AG20443 (cell line): ENCODE measurements at places on chromosomes 4 and X.

DNA sequence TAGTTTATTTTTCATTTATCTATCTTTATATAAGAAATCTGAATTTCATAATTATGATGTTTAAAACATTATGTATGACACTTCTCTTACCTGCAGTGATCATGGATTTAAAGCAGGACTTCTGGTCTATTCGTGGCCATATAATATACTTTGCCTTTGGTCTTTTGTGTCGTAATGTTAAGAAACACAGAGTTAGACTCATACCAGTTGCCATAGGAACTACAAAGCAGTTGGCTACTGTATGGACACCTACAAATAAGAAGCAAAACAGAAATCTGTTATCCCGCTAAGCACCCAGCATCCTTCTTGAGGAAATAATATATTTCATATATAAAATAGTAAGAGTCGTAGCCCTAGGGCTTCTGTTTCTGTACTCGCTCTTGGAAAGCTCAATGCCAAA is 4.3 kb downstream of the SEPSECS start:
- DNase-seq: no peak

DNA sequence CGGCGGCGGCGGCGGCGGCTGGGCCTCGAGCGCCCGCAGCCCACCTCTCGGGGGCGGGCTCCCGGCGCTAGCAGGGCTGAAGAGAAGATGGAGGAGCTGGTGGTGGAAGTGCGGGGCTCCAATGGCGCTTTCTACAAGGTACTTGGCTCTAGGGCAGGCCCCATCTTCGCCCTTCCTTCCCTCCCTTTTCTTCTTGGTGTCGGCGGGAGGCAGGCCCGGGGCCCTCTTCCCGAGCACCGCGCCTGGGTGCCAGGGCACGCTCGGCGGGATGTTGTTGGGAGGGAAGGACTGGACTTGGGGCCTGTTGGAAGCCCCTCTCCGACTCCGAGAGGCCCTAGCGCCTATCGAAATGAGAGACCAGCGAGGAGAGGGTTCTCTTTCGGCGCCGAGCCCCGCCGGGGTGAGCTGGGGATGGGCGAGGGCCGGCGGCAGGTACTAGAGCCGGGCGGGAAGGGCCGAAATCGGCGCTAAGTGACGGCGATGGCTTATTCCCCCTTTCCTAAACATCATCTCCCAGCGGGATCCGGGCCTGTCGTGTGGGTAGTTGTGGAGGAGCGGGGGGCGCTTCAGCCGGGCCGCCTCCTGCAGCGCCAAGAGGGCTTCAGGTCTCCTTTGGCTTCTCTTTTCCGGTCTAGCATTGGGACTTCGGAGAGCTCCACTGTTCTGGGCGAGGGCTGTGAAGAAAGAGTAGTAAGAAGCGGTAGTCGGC is 528 bp downstream of the FMR1 start:
- DNase-seq: peak; percentile 27

DNA sequence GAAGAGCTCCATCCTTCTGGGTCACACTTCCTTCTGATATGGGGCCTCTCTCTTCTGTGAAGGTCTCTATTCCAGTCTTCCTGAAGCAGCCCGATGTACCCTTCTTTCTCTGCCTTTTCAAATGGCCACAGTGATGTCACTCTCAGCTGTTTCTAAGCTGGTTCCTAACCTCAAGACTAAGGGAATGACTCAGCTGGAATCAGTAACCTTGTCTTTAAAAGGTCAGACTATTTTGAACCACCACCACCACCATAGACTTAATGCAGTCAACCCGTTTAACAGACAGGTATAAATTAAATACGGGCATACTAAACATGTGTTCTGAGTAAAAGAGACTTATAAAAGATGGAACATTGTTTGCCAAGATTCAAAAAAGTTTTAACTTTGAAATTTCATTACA is 121.0 kb downstream of the PPA2 start:
- DNase-seq: no peak

DNA sequence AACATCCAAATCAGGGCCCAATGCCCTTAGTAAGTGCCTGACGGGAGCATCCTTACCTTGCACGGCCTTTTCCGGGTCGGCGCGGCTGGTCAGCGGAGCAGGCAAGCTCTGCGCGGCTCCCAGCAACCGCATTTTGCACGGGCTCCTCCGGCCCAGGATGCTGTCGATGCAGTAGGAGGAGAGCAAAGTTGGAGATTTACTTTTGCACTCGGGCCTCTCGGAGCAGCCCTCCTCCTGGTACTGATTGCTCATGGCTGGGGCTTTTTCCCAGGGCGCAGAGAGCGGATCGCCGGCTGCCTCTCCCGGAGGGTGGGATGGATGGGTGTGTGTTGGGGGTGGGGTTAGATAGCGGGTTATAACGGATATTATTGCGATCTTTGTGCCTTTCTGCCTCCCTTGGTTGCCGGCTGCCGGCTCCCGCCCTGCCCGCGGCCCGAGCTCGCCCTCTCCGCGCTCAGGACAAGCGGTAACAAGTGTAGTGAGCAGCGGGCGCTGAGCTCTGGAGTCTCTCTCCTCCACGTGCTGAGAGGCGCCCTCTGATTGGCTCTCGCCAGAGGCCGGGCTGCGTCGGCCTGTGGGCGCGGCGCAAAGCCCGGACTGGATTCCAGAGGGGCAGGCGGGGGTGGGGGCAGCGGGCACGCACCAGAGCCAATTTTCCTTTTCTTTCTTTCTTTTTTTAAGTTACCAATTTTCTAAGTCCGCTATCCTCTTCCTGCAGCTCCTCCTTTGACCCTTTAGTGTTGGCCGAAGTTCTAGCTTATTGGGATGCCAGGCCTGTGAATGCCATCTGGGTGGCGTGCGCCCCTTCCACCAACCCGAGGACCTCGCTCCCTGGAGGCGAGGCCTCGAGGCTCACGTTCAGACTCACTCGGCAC is at the start of gene ARX:
Gene ARX (minus strand): TSS at position 480 of the 875 bp plus-strand sequence. CDS start 228 bp downstream, at position 252.
- peak; percentile 61 for DNase-seq

GRCh38 chr4:168803732-168804131 is 206.3 kb downstream of the CBR4 start:
- peak; percentile 50 for DNase-seq

DNA sequence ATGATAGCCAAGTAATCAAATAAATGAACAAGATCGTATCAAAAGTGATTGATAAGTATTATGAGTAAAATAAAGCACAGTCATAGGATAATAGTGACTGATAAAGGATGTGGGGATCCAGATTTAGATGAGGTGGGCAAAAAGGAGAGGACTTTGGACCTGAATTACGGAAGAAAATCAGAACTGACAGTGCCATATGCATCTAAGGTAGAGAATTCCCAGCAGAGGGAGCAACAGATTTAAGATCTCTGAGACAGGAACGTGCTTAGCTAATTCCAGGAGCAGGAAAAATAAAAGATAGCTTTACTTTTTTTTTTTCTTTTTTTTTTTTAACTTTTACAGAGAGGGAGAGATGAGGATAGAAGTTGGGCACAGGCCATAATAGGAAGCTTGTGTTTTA is 189.9 kb downstream of the NWD2 start:
- DNase-seq: no peak

DNA sequence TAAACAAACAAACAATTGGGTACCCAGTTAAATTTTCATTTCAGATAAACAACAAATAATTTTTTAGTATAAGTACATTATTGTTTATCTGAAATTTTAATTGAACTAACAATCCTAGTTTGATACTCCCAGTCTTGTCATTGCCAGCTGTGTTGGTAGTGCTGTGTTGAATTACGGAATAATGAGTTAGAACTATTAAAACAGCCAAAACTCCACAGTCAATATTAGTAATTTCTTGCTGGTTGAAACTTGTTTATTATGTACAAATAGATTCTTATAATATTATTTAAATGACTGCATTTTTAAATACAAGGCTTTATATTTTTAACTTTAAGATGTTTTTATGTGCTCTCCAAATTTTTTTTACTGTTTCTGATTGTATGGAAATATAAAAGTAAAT is 2.9 kb downstream of the CXCL8 start:
- no peak for DNase-seq

- peak; percentile 25 for DNase-seq
Measured at GRCh38 chr4:182531555-182532162, 288.5 kb downstream of the TENM3 start.

DNA sequence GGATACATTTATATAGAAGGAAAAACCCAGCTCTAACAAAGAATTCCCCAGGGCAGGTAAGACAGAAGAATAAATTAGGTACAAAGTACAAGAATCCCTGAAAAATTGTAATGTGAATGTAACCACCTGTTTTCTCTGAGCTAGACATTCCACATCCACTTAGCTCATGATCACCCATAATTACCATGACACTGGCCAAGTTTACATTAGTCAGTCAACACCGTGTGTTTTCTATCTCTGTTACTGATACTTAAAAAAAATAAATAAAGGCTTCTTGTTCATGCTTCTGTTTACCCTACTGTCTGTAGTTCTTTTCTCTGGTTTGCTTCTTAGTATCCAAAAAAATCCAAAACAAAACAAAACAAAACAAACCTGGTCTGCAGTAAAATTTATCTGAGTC is 66.0 kb downstream of the CBLL2 start:
- no peak for DNase-seq

GRCh38 chr4:83387012-83387411 is 52.4 kb upstream of the HPSE start:
- DNase-seq: peak; percentile 49

- DNase-seq: no peak
Measured at GRCh38 chrX:96455078-96455477, 229.6 kb upstream of the DIAPH2 start.

DNA sequence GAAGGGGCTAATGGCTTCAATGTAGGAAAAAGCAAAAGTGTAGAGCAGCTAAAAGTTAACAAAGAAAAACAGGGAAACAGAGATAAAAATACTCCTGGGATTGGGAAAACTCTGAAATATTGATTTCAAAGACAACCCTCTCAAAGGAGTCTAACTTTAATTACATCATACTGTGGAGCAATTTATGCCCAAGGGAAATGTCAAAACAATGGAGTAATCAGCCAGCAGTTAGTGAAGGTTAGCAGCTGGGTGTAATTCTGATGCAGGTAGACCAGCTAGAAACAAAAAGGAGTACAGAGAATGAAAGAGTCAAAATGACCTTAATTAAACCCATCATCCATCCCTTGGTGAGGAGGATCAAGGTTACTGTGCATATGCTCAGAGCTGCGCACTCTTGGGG is 169.0 kb downstream of the ADAM29 start:
- no peak for DNase-seq

- peak; percentile 72 for DNase-seq
Measured at GRCh38 chr4:84965553-84966381, 723 bp downstream of the WDFY3 start.

GRCh38 chr4:6125103-6125651 is 75.2 kb downstream of the JAKMIP1 start:
- DNase-seq: no peak

- peak; percentile 32 for DNase-seq
Measured at GRCh38 chrX:40866893-40867292, 131.6 kb upstream of the MED14 start.

DNA sequence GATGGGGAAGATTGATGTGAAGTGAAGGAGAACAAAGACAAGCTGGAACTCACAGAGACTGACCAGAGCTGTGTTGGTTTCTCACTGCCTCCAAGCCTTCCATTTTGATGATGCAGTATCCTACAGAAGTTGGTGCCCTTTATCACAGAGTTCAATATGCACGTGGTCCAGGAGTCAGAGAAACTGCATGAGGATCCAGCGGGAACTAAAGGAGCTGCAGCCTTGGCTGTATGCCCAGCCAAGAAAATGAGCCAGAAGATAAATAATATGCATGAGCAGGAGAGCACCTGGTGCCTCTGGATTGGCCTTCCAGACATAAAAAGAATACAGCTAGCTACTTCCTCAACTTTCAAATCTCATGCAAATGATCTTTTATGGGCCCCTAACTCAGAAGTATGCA is 44.3 kb upstream of the DCLK2 start:
- no peak for DNase-seq

DNA sequence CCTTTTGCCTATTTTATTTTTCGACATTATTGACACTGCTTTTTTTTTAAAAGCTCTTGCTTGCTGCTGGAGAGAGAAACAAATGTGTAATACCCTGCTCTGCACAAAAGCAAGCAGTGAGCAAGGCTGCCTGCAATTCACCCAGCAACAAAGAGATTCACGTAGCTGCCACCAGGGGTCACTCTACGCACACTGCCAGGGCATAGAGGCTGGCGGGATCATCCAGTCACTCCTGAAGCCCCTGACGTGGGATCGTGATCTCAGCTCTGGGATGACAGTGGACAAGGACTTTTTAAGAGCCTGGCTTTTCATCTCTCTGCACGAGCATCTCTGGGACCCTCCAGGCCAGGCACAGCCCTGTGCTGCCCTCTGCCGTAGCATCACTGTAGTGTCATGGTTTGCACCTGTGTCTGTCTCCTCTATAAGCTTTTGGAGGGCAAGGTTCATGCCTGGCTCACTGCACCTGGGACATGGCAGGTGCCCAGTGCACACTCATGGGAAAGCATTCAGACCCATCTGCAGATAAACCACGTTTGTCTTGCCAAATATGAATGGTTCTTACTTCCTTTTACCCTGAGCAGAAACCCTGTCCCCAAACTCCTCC is 19.8 kb downstream of the C4orf50 start:
- DNase-seq: peak; percentile 87

DNA sequence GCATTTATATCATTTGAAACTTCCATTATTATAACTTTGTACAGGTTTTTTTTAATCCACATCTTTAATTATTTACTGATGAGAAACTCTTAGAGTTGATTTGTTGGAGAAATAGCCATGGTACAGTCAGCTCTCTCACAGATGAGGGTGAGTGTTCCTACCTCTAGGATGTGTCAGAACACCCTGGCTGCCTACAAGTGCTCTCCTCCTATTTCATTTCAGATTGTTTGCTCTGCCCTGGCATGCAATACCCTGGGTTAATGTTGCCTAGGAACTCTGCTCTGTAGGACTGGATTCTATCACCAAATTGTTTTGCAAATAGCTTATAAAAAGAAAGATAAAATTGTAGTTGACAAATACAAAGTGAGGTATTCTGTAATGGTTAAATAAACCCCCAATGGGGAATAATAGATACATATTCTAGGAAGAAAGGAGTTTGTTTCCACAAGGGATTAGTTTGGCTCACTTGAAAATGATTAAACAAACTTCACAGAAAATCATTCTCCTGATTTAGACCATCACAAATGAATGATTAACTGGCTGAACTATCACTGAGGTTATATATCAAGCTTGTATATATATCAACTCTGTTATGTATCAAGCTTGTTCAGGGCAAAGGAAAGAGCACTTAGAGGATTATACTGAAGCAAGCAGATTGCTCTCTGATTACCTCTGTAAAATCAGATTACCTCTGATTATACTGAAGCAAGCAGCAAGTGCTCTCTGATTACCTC is 150.0 kb downstream of the PDE5A start:
- DNase-seq: no peak

- peak; percentile 94 for DNase-seq
Measured at GRCh38 chr4:145920205-145920604, 18.4 kb downstream of the ZNF827 start.

DNA sequence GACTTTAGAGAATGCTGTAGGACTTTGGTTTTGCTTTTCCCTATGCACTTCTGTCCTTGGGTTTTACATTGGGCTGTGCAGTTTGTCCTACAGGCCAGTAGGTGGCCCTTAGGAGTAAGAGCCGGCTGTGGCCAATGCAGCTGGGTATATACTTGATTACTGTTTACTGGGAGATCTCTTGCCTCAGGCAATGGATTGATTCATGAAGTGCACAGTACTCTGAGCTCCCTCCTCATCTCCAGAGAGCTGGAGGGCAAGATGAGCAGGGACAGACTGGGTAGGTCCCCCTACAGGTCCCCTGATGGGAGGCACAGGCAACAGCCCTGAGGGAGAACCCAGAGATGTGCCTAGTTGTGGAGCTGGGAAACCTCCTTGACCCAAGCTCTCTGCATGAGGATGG is 103.8 kb upstream of the QRFPR start:
- DNase-seq: peak; percentile 63

GRCh38 chr4:111572470-111572869 is 572.8 kb upstream of the FAM241A start:
- DNase-seq: no peak

- no peak for DNase-seq
Measured at GRCh38 chr4:115213716-115214115, 100.3 kb upstream of the NDST4 start.
